Hepatocyte (in vitro differentiated cells): ENCODE measurements at places on chromosomes 13 and 19. TPM values are rescaled to one million over a fixed set of nuclear protein-coding genes. Genes with fewer than 3 reads are reported as not detected.

DNA sequence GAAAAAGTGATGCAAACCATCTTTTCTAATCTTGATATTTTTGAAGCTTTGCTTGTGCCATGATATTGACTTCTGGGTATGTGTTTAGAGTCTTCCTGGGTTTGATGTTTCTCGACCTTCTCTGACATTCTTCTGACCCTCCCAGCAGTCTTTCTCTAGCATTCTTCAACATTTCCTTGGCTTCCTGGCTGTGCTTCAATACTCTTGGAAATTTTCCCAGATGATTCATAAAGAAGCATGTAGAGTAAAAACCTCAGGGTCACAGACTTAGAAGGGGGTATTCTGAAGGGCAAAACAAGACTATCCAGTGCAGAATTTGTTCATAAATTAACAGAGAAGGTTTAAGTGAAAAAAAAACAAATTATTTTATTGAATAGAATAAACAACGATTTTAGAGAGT is 946.3 kb upstream of the PCDH9 start:
- peak; percentile 19 for DNase-seq

- no peak for DNase-seq
Observed at GRCh38 chr13:77230560-77230959, 96.3 kb downstream of the MYCBP2 start.

DNA sequence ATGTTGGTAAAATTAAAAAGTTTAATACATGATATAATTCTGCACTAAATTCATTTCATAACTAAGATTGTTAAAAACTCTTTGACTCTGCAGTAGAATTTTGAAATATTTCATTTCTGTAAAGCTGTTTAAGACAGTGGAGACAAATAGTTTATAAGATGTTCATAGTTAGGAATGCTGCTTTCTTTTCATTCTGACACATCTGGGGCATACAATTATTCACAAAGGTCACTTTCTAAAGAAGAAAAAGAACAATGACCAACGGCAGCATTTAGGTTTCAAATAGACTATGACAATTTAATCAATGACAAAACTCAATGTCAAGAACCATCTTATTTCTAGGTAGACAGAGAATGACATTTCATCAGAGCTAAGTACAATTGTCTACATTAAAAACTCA is 1422.1 kb downstream of the PCDH9 start:
- no peak for DNase-seq

ACER1 gene
- not detected in 2 replicates for polyA plus RNA-seq

OR7A5 gene
- 0.12 TPM in 1 of 2 replicates, not detected in the other for polyA plus RNA-seq

GRCh38 chr19:45906221-45906620 is 3.8 kb upstream of the MYPOP start:
- DNase-seq = no peak

GRCh38 chr13:111938741-111939665 is 127.9 kb upstream of the SOX1 start:
- DNase-seq = no peak

DNA sequence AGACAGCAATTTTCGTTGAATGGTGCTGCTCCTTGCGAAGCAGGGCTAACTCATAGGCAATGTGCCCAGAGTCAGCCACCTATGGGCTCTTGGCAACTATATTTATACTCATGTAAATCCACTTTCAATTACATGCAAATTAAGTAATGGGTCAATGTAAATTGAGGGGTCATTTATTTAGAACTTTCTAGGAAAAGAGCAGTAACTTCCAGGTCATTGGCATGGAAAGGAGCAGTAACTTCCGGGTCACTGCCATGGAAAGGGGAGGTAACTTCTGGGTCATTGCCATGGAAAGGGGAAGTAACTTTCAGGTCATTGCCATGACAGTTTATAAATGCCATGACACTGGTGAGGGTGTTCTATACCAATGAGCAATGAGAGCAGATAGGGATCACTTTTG is 11.6 kb downstream of the KLK4 start:
- no peak for DNase-seq

DNA sequence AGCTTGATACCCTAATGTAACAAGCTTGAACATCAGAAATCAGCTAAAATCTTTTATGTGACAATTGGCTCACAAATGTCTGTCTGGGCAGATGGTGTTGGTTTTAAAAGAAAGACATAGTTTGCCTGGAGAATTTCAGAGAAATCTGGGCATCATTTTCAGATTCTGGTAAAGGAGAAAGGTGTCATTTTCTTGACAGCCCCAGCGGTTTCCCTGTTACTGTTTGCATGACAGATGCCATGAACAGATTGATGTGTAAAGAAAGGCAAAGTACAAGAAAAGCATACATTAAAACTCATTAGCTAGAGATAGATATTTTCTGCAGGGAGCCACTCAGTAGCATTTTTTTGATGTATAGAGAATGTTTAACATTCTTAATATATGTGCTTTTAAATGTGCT is 987.9 kb downstream of the OLFM4 start:
- DNase-seq = no peak

- peak; percentile 57 for DNase-seq
Observed at GRCh38 chr13:27971236-27971645, 2.1 kb upstream of the CDX2 start.

- no peak for DNase-seq
Observed at GRCh38 chr13:20544201-20544923, 18.7 kb upstream of the CRYL1 start.

DNA sequence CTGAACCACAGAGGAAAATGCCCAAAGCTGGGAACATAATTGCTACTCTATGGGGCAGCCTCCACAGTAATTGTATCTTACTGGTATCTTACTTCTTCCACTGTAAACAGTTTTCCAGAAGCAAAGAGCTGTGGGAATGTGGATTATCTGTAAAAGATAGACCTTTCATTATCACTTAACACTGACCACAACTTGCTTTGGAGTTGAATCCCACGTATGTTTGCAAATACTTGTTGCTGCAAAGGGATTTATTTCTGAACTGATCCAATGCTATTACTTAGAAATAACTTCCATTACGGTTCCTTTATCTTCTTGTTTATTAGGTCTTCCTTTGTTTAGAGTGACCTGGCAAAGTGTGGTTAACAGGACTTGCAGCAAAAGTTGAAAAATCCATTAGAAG is 218.1 kb downstream of the KCTD12 start:
- DNase-seq = no peak

DNA sequence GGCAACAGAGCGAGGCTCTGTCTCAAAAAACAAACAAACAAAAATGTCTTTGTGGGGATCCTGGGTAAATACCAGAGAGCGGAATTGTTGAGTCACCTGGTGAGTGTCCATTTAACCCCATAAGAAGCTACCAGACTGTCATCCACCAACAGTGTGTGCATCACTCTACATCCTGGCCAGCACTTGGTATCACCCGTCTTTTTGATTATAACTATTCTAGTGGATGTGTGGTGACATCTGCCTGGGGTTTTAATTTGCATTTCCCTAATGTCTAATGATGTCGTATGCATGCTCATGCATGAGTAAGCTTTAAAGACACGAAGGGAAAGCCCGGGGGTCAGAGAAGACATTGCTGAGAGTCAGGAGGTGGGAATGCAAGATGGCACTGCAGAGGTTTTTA is 126.7 kb upstream of the MRI1 start:
- no peak for DNase-seq

SLC15A1 gene
- 7.5 and 10.0 TPM in 2 replicates for polyA plus RNA-seq

- DNase-seq = no peak
Observed at GRCh38 chr19:19115954-19116353, 22.3 kb downstream of the TMEM161A start.

- peak; percentile 96 for DNase-seq
Observed at GRCh38 chr19:52922841-52923777, at the start of gene ZNF888. ZNF888 (minus strand) TSS chr19:52923428; CDS start chr19:52917873, 5,555 bp downstream.

- peak; percentile 63 for DNase-seq
Observed at GRCh38 chr19:45591004-45591637, 6.5 kb upstream of the OPA3 start.

- no peak for DNase-seq
Observed at GRCh38 chr19:4301590-4302242, 473 bp downstream of the TMIGD2 start.

ZNF225 gene
- polyA plus RNA-seq = 1.2 and 2.9 TPM in 2 replicates

DNA sequence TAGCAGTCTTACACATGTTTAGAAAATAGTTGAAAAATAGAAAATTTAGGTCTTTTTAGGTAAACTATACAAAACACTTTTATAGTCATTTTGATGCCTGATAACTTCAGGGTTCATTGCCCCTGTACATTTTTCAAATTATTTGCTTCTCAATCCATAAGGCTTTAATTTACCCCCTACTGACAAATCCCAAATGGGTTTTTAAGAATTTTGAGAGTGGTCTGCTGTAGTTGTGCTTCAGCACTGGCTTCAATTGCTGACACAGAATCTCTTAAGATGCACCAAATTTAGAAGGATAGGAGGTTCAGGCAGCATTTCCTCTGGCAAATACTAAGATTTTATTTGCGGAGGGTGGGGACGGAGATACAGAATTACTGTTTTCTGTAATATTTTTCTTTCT is 89.4 kb downstream of the PCCA start:
- DNase-seq = no peak

GRCh38 chr19:11181488-11181887 is 15.9 kb downstream of the KANK2 start:
- no peak for DNase-seq

FUT6 gene
- polyA plus RNA-seq = 0.90 TPM in 1 of 2 replicates, not detected in the other

- DNase-seq = no peak
Observed at GRCh38 chr19:2410023-2410422, 17.4 kb downstream of the TIMM13 start.

- no peak for DNase-seq
Observed at GRCh38 chr13:48890391-48890790, 85.3 kb upstream of the FNDC3A start.

DNA sequence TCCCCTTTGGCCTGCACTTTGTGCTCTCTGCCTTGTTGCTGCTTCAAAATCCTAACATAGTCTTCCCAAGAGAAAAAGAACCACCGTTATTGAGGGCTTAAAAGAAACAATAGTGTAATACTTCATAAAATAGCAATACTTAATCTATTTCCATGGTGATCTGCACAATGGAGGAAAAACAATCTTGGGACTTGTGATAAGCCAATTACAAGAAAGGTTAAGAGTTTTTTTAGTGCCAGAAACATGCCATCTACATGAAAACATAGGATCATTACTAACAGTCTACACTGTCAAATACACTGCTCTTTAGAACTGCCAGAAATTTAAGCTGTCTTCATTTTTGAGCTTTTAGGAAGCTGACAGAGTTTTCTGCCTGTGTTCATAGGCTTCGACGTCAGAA is 54.1 kb upstream of the MAB21L1 start:
- no peak for DNase-seq
